Colonic mucosa (tissue), 4 donors: ENCODE measurements at places on chromosomes 6 and 20.

DNA sequence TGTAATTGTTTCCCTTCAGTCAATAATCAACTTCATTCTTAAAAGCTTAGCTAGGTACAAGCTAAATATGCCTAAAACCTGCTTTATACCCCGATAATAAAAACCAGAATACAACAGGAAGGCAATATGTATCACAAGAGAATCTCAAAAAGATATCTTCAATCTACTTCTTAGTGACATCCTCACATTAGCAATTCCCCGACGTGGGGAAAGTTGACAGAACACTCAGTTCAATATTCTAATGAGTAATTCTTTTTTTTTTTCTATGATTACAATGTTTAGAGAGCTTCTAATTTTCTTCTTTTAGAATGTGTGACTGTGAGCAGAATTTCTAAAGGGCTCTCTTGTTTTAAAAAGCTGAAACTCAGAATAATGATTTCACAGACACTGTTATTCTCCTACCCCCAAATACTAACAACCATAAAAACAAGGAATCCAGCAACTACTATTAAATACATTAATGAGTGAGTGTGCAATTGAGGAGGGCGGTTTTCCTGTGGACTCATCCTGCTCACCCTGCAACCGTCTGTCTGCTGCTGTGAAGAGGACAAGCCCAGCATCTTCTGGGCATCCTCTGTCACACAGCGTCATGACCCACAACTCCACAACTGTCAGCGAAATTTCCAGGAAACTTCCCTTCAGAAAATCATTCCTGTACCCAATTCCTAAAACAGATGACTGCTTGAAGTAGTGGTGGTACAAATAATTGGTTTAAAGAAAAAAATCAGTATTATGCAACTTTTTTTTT, 68.1 kb downstream of the DTNBP1 start:
- H3K4me1 ChIP-seq, result no peaks in the 10 kb centered on the region
- H3K27me3 ChIP-seq, result no peaks in the 10 kb centered on the region
- no peaks in the 10 kb centered on the region for H3K36me3 ChIP-seq
- no peak overlapping the region for H3K27ac ChIP-seq
- no peak overlapping the region for H3K4me3 ChIP-seq

- H3K4me3 ChIP-seq, result no peak overlapping the region
- no peaks in the 10 kb centered on the region for H3K4me1 ChIP-seq
- no peaks in the 10 kb centered on the region for H3K27me3 ChIP-seq
- no peaks in the 10 kb centered on the region for H3K36me3 ChIP-seq
These were observed 208.6 kb downstream of the MOXD1 start for GRCh38 chr6:132192631-132193030.

DNA sequence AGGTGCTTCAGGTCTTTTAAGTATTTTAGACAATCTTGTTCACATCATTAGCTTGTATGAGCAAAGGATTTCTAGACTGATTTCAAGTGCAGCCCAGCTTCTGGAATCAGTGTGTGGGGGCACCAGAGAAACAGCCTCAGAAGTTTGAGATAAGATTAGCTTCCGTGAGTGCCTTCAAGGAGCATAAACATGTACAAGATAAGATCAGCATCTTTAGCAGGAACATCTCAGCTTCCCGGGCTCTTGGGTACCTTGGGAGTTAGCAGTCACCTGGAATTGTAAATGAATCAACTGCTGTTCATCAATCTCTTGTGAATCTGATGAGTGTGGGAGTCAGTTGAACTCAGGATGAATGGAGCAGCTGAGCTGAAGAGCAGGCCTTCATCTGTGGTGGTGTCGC, 12.0 kb upstream of the CITED2 start:
- H3K36me3 ChIP-seq, result no peaks in the 10 kb centered on the region
- no peaks in the 10 kb centered on the region for H3K4me1 ChIP-seq
- no peak overlapping the region for H3K27ac ChIP-seq

DNA sequence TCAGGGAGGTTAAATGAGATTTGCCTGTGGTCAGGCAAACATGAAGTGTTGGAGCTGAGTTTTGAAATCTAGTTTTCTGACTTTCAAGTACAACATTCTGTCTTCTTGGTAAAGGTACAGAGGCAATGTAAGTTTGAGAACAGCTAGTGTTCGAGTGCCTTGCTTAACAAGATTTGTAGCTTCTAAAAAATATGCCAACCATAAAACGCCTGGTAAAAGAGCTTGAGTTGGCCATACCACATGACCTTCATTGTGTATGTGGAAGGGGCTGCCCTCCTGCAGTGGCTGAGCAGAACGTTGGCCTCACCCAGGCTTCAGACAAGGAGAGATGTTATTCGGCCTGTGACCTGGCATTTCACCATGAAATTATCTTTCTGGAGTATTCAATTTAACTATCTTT, 86.5 kb downstream of the MAP7 start:
- no peak overlapping the region for H3K4me3 ChIP-seq
- no peaks in the 10 kb centered on the region for H3K36me3 ChIP-seq
- no peaks in the 10 kb centered on the region for H3K27me3 ChIP-seq
